ENCODE measurements at places on chromosomes 12 and 14.

DNA sequence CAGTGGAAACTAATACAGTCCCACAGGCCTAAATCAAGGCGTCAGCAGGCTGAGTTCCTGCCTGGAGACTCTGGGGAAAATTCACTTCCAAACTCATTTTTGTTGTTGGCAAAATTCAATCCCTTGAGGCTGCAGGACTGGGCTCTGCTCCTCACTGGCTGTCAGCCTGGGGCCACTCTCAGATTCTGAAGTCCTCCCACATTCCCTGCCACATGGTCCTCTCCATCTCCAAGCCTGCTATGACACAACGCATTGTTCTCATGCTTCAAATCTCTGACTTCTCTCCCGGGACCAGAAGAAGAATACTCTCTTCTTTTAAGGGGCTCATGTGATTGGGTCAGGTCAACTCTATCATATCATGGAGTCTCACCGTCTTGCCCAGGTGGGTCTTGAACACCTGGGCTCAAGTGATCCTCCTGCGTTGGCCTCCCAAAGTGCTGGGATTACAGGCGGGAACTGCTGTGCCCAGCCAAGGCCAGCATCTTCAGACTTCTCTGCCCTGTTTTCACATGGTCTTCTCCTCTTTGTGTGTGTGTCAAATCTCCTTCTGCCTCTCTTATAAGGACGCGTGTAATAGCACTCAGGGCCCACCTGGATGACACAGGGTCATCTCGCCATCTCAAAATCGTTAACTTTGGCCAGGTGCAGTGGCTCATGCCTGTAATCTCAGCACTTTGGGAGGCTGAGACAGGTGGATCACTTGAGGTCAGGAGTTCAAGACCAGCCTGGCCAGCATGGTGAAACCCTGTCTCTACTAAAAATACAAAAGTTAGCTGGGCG is 9.7 kb downstream of the P2RX7 start:
- DNase-seq: no peak

GRCh38 chr12:115801871-115802270 is 475.6 kb downstream of the MED13L start:
- DNase-seq: no peak

GRCh38 chr12:109783135-109783964 is 49.8 kb downstream of the TRPV4 start:
- no peak for DNase-seq

GRCh38 chr12:56104815-56105608 is 653 bp downstream of the PA2G4 start:
- DNase-seq: no peak

GRCh38 chr12:121871467-121871866 is 12.8 kb upstream of the HPD start:
- no peak for DNase-seq

- DNase-seq: no peak
These were observed 213.3 kb downstream of the BMP4 start for GRCh38 chr14:53743371-53743770.

DNA sequence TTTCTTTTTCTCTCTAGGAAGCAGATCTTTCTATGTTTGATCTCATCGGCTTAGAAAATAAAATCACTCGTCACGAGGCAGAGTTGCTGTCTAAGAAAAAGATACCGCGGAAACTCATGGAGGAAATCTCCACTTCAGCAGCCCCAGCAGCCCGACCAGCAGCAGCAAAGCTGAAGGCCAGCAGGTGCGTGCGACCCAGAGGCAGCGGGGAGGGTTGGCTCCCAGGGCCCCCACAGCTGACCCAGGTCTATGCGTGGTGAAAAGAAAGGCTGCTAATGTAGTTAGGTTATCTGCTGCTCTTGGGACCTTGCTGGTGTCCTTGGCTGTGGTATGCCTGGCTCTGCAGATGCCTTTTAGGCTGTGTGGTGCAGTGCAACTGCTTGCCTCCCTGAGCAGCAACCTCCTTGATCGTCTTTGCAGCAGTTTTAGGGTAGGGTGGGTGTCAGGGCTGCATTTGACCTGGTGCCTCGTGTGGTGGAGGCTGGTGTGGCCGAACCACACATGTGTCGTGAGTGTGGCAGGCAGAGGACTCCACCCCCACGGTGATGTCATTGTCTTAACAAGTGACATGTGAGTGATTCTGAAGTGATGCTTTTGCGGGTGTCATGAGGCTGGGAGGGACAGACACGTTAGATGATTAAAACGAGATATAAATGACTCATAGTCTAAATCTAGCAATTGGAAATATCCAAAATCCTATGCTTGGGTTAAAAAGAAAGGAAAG is 68.6 kb downstream of the EP400 start:
- no peak for DNase-seq

GRCh38 chr12:88388566-88389540 is 191.4 kb downstream of the KITLG start:
- no peak for DNase-seq

- DNase-seq: no peak
These were observed 11.2 kb downstream of the SERPINA1 start for GRCh38 chr14:94376976-94377865.

DNA sequence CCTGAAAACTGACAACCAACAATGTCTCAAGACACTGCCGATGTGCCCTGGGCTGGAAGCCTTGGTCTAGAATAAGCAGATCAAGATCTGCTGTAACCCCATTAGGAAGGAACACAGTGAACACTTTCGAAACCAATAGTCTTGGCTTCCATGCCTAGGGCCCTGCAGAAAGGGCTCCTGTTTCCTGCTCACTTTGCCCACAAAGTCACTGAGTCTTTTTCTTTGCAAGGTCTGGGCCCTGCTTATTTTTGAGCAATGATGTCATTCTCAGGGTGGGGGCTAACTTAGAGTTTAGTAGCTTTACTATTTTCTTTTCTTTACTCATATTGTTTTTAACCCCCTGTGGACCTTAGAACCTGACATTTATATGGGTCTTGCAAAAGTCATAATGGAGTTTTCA is 704.2 kb upstream of the TMEM132C start:
- DNase-seq: no peak

DNA sequence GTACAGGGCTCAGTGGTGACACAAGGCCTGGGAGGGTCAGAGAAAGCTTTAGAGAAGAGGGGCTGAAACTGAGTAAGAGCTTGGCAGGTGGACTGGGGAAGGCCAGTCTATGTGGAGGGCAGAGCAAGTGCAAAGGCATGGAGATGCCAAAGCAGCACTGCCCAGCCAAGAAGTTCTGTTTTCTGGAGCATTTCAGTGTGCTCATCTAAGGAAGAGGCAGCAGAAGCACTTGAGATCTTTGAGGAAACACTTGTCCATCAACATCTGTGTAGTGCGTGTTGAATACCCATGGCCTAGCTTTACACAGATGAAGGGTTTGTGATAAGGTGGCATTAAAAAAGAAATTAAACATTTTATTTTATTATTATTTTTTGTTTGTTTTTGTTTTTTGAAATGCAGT is 52.8 kb downstream of the FOS start:
- no peak for DNase-seq
